Suprapubic skin (tissue), 4 donors: ENCODE measurements at places on chromosomes 11 and 22. TPM values are rescaled to one million over a fixed set of nuclear protein-coding genes. Genes with fewer than 3 reads are reported as not detected.
A peak's percentile ranks its signal among the peaks of the same experiment; 100 is the strongest.

- H3K27me3 ChIP-seq = no peaks in the 10 kb centered on the region
- no peak overlapping the region for H3K27ac ChIP-seq
- no peak overlapping the region for H3K4me3 ChIP-seq
- peaks cover 1% of the 10 kb centered on the region for H3K4me1 ChIP-seq
- peaks cover 91% of the 10 kb centered on the region for H3K36me3 ChIP-seq
- no peak for DNase-seq
Observed at GRCh38 chr22:41261541-41262249, 21.0 kb upstream of the CHADL start.

DNA sequence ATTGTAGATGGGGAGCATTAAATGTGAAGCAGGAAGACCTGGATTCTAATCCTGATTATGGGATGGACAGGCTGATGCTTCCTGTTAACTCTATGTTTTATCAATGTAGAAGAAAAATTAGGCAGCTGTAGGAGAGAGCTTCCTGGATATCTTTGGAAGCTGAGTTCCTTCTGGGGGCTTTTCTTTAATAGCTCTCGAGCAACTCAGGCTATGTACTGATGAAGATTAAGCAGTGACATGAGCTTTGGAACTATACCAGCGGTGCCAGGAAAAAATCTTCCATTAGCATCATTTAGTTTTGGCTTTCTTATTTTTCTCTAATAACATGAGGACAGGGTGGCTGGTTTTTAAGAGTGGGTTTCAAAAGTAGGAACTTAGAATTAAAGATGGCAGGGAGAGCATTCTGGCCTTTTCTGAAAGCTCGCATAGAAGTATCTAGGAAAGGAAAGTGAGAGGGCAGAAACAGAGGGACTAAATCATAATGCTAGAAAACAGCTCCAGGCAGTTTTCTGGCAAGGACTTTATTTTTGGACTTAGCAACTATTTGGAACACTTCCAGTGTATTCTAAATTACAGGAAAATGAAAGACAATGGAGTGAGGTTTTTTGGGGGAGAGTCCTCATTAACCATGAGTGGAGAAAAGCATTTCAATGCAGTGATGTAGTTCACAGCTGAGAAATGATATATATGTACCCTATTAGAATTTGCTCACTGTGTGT lies 69.2 kb upstream of the RRM1 start:
- no peaks in the 10 kb centered on the region for H3K27me3 ChIP-seq
- H3K4me3 ChIP-seq = no peak overlapping the region
- peaks cover 25% of the 10 kb centered on the region for H3K4me1 ChIP-seq
- H3K36me3 ChIP-seq = no peaks in the 10 kb centered on the region
- peak overlapping the region; percentile 59 for H3K27ac ChIP-seq

DNA sequence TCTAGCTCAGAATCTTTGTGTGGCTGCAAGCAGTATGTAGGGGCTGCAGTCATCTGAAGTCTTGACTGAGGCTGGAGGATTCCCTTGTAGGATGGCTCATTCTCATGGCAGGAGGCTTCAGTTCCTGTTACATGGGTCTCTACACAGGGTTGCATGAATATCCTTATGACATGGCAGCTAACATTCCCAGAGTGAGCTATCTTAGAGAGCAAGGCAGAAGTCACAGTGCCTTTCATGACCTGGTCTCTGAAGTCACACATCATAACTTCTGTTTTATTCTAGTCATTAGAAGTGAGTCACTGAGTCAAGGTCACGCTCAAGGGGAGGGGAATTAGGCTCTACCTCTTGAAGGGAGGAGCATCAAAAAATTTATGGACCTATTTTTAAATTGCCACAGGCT lies 10.3 kb upstream of the SPON1 start:
- H3K4me3 ChIP-seq = no peak overlapping the region
- peaks cover 6% of the 10 kb centered on the region for H3K27me3 ChIP-seq
- no peaks in the 10 kb centered on the region for H3K36me3 ChIP-seq
- no peaks in the 10 kb centered on the region for H3K4me1 ChIP-seq
- H3K27ac ChIP-seq = no peak overlapping the region

- no peaks in the 10 kb centered on the region for H3K27me3 ChIP-seq
- DNase-seq = no peak
- peaks cover 4% of the 10 kb centered on the region for H3K4me1 ChIP-seq
- peaks cover 3% of the 10 kb centered on the region for H3K36me3 ChIP-seq
- H3K27ac ChIP-seq = no peak overlapping the region
- no peak overlapping the region for H3K4me3 ChIP-seq
Observed at GRCh38 chr11:85735876-85736460, 50.0 kb upstream of the CCDC89 start.

GRCh38 chr11:88508418-88508758 lies 170.9 kb upstream of the CTSC start:
- H3K27me3 ChIP-seq = peaks cover 43% of the 10 kb centered on the region
- H3K4me3 ChIP-seq = peak overlapping the region; percentile 49
- H3K36me3 ChIP-seq = no peaks in the 10 kb centered on the region
- no peak overlapping the region for H3K27ac ChIP-seq
- no peak for DNase-seq

DNA sequence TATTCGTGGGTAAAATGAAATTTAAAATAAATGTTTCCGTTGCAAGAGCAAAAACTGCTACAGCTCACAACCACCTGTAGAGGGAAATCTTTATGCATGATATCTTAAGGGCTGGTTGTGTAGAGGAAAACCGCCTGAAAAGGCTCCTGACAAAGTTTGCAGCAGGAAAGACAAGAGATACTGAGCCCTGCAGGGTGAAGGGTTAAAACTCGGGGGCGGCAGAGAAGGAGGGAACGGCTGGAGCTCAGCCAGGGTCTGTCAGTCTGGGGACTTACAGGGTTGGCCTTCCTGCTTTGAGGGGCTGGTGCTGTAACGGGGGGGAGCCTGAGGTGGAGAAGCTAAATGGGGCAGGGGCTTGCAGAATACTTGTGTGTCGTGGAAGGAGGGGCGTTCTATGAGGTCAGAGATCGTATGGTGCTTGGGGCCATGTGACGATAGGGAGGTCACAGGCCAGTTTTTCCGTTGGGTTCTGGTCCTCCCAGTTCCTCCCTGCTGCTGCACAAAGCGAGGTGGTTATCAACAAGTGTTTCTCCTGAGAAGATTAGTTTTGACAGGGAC lies 122.9 kb upstream of the HSD17B12 start:
- peaks cover 77% of the 10 kb centered on the region for H3K27me3 ChIP-seq
- H3K27ac ChIP-seq = no peak overlapping the region
- peaks cover 15% of the 10 kb centered on the region for H3K4me1 ChIP-seq
- no peak for DNase-seq
- H3K4me3 ChIP-seq = no peak overlapping the region

GRCh38 chr11:73425108-73425507 lies 48.9 kb downstream of the RELT start:
- H3K27me3 ChIP-seq = no peaks in the 10 kb centered on the region
- DNase-seq = no peak
- no peaks in the 10 kb centered on the region for H3K4me1 ChIP-seq
- H3K4me3 ChIP-seq = no peak overlapping the region

GRCh38 chr11:128156486-128156885 lies 430.9 kb downstream of the ETS1 start:
- H3K27ac ChIP-seq = no peak overlapping the region
- DNase-seq = no peak
- H3K36me3 ChIP-seq = no peaks in the 10 kb centered on the region
- no peaks in the 10 kb centered on the region for H3K27me3 ChIP-seq
- no peaks in the 10 kb centered on the region for H3K4me1 ChIP-seq

The TRIM49 gene
- total RNA-seq = not detected

The OR56A4 gene
- not detected for total RNA-seq

The MRPL17 gene
- 30.8 TPM for total RNA-seq
